ENCODE measurements at places on chromosomes 7 and 10.

- no peak for DNase-seq
These were observed 32.1 kb downstream of the HIF1AN start for GRCh38 chr10:100567826-100568225.

GRCh38 chr7:134512271-134512670, 15.1 kb upstream of the AKR1B10 start:
- no peak for DNase-seq

DNA sequence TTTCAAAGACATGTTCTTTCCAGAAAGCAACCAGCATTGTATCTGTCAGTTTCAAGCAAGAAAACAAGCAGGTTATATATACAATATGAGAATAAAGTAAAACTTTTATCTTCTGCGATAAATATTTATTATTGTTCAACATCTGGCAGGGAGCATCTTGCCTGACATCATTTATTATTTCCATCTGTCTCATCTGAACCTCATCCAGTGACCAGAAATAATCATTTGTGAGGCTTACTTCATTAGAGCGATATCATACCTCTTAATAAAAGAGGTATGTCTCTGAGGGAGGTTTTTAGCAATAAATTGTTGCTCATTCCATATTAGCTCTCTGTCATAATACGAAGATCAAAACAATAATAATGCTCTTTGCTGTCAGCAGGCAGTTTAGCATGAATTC, 226.1 kb downstream of the CDC14C start:
- DNase-seq, result no peak

GRCh38 chr10:110144507-110144906, 62.9 kb upstream of the MXI1 start:
- DNase-seq, result no peak

- no peak for DNase-seq
These were observed 388.7 kb upstream of the MGMT start for GRCh38 chr10:129078346-129078745.

GRCh38 chr10:103444478-103444877, 7.7 kb downstream of the CALHM2 start:
- no peak for DNase-seq

DNA sequence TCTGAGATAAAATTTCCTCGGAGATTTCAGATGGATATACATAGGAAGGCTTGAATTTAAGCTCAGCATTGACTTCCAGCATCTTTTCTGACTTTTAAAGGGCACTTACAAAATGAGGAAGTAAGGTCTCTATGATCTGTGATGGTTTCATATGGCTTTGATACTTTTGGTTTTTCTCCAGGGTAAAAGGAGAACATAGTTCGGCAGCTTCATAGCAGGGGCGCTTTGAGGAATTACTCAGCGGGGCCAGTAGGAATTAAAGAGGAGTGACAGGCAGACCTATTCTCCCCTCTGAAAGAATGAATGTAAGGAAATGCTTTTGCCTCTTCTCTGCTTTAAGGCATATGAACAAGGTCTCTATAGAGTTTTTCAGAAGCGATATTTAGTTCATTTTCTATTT, 80.0 kb upstream of the PCDH15 start:
- no peak for DNase-seq

GRCh38 chr10:52436664-52437063, 122.6 kb downstream of the DKK1 start:
- no peak for DNase-seq

DNA sequence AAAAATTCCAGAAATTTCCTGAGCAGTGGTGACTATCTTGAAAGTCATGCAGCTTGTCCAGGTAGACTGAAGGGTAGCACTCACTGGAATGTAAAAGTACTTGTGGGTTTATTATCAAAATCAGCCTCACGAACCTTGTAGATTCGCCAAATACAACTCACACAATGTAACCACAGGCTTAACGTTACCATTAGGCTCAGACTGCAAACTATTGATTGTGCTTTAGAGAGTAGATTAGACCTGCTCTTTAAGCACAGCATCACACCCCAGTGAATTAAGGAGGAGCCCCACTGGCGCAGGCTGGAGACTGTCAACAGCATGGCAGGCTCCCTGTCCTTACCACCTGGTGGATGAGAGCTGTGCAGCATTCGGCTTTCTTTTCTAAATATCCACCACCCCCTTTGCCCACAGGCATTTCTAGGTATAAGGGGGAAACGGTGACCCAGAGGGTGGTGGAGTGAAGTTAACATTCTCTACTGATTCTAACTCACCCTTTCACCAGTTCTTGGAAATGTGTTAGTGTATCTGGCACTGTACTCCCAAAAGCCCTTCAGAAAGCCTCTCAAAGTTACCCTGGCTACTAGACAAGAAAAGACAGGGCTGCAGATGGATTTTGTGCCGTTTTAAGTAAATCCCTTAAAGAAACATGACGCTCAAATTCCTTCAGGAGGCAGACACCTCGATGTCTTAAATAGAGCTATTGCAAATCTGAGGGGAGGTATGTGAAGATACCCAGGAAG, 56.6 kb downstream of the GSDME start:
- peak; percentile 62 for DNase-seq

DNA sequence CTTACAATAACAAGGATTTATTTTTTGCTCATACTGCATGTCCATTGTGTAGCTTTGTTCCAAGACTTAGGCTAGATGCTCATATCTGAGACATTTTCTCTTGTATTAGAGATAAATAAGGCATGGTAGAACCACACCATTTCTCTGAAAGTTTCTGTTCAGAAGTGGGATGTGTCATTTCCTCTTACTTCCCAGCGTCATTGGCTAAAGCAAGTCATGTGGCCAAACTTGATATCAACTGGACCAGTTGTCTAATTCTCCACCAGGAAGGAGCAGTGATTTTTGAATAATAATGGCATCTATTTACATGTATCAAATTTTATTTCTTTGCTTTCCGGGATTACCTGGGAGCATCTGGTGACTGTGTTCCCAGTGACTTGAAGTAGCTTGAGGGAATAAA, 38.3 kb downstream of the AHCYL2 start:
- DNase-seq, result no peak

GRCh38 chr10:29332761-29333148, 43.9 kb downstream of the LYZL1 start:
- DNase-seq, result no peak

- DNase-seq, result no peak
These were observed 4.8 kb downstream of the ADRA2A start for GRCh38 chr10:111081595-111081994.

GRCh38 chr7:132398253-132398925, 177.9 kb downstream of the PLXNA4 start:
- no peak for DNase-seq
